G401 (cell line): ENCODE measurements at places on chromosomes 5 and 9. TPM values are rescaled to one million over a fixed set of nuclear protein-coding genes. Genes with fewer than 3 reads are reported as not detected.

DNA sequence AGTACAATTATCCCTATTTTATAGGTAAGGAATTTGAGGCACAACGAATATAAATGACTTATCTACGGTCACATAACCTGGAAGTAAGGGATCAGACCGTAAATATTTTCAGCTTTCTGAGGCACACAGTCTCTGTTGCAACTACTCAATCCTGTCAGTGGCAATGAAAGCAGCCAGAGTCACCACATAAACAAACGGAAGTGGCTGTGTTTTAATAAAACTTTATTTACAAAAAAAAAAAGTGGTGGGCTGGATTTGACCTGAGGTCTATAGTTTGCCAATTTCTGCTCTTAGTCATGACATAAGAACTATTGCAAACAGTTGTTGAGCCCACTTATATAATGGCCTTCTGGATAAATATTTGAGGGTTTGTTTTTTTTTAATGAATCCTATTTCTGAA is 29.6 kb downstream of the ZNF366 start:
- no peak for DNase-seq

Gene FBLL1
- total RNA-seq: not detected in 2 replicates

Gene AFAP1L1
- total RNA-seq: 0.12 and 0.14 TPM in 2 replicates

DNA sequence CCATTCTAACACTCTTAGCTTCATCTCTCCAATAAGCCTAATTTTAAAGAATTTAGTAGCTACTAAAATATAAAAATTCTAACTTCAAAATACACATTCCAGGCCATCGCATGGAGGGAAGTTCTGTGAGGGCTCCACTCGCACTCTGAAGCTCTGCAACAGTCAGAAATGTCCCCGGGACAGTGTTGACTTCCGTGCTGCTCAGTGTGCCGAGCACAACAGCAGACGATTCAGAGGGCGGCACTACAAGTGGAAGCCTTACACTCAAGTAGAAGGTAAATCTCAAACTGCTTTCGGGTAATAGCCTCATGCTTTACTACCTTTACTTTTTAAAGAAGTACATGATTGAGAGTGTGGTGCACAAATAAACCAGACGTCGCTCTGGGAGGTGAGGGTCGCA is 94.8 kb downstream of the ADAMTS16 start:
- DNase-seq: no peak

DNA sequence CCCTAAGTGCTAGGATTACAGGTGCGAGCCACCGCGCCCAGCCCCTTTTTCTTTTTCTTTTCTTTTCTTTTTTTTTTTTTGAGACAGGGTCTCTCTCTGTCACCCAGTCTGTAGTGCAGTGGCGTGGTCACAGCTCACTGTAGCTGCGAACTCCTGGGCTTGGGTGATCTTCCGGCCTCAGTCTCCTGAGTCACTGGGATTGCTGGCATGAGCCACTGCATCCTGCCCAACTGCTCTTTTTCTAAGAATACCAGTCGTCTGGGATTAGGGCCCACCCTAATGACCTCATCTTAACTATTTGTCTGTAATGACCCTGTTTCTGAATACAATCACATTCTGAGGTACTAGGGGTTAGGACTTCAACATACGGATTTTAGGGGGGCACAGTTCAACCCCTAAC is 34.1 kb upstream of the NANS start:
- no peak for DNase-seq

DNA sequence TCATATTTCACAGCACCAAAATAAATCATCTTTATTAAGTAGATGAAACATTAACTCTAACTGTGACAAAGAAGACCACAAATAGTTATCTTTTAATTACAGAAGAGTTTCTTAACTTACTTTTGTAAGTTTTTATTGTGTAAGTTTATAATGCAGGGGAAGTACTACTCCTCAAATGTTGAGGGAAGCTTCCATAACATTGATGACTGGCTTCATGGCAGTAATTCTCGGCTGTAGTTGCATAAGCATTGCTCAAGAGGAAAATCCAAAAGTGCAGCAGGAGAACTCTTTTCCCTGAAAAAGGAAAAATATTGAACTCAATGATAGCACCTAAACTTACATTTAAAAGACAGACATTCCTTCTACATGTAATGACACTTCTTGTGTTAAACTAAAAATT is 4.6 kb downstream of the TSLP start:
- no peak for DNase-seq
